ENCODE measurements at places on chromosomes 4 and X.

DNA sequence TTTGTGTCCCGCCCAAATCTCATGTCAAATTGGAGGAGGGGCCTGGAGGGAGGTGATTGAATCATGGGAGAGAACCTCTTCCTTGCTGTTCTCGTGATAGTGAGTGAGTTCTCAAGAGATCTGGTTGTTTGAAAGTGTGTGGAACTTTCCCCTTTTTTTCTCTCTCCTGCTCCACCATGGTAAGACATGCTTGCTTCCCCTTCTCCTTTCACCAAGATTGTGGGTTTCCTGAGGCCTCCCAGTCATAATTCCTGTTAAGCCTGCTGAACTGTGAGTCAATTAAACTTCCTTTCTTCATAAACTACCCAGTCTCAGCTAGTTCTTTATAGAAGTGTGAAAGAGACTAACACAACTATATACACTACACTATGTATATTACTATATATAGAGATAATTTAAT, 697.8 kb upstream of the HS3ST1 start:
- DNase-seq = peak; percentile 16

DNA sequence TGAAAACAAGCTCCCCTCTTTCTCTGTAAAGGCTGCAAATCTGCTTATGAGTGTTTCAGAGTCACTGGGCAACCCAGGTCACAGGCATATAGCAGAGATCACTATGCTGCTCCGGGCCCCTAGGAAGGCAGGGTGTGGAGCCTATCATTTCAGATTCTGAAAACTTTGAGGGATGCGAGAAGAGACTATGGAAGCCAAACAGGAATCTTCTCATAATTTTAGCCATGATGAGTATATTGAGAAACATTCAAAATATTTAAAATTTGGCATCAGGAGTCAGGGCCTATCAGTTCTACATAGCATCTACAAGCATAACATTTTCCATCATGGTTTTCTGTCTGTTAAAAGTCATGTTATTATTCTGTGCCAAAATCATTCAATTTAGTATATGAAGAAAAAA, 61.7 kb upstream of the ATXN3L start:
- no peak for DNase-seq

- no peak for DNase-seq
These were observed 40.6 kb upstream of the IQSEC2 start for GRCh38 chrX:53321943-53322497.

- DNase-seq = peak; percentile 5
These were observed 61.0 kb downstream of the HPRT1 start for GRCh38 chrX:134520860-134521390.

- DNase-seq = no peak
These were observed 44.0 kb upstream of the FBXW7 start for GRCh38 chr4:152579916-152580315.

- no peak for DNase-seq
These were observed 203.3 kb upstream of the JADE1 start for GRCh38 chr4:128606173-128606572.

DNA sequence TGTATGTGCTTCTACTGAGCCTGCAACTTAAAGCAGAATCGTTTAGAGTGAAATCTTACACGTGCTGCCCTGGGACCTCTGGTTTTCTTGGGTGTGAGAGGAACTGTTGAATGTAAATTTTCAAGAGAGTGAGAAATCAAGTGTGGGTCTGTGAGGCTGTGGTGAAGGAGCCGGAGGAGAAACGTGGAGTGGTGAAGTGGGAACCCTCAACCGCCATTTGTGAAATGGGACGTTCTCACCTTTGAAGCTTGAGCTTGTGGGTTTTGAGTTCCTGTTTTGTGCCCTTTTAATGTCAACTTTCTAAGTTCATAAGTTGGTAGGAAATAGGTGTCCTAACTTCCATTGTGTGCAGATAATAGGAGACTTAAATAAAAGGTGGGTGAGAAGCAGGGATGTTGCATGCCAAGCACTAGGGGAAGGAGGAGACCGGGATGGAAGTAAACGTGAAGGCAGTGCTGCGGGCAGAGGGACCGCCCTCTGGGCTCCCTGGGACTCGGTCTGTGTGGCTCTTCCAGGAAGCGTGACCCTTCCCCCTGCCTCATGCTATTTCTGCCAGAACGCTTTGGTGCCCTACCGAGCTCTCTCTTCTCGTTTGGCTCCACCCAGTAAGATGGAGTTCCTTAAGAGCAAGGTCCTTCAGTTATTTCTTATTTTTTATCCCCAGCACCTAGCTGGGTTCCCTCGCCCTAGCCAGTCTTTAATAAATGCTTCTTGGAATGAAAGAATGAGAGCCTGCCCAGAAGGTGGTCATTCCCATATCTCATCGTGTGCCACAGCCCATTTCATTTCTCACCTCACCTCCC, 56.0 kb downstream of the TMEM131L start:
- DNase-seq = no peak

- no peak for DNase-seq
These were observed 94.7 kb downstream of the EDA2R start for GRCh38 chrX:66544181-66544580.

GRCh38 chrX:106177982-106178321, 9.8 kb downstream of the PWWP3B start:
- no peak for DNase-seq

DNA sequence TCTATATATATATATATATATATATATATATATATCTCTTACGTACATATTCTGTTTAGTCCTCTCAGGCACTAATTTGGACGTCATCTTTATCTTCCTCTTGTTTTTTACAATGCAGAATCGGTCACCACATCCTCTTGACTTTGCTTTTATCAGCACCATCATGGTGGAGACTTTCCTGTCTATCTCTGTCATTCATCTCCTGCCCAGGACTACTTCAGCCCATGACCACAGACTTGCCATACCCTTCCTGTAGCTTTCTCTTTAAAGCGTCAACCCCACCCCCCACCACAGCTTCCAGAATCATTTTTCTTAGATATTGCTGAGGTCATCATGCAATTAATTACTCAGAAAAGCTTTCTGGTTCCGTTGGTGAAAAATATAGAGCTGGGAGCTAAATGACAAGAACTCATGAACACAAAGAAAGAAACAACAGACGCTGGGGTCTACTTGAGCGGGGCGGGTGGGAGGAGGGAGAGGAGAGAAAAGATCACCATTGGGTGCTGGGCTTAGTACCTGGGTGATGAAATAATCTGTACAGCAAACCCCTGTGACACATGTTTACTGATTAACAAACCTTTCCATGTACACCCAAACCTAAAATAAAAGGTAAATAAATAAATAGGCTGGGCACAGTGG, 30.5 kb upstream of the PRKX start:
- DNase-seq = no peak

- DNase-seq = no peak
These were observed 128.8 kb downstream of the SORBS2 start for GRCh38 chr4:185683222-185683621.

DNA sequence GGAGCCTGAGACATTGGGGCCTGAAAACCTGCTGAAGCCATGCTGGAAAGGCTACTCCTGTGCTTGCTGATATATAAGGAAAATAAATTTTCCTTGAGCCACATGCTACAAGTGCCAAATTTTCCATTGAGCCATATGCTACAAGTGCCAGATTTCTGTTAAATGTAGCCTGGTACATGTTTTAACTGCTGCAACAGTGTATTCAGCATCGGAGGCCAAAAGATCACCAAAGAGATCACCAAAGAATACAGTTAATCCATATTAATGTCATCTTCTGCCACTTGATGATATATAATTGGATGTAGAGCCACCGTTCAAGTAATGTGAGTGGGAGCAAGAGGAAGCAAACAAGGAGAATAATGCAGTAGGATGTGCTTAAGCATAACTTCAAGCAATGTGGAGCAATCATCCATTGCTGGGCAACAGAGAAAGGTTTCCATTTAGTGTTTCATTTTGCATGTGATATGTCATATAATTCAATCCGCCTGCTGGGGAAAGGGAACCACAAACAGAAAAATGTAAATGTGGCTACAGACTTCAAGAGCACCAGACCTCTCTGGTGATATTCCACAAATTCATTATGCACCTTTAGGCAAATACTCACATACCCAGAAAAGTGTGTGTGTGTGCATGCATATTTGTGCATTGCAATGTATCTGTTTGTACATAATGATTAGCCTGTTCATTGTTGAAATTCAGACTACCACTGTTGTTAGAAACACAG, 295.9 kb downstream of the KCNIP4 start:
- DNase-seq = no peak

DNA sequence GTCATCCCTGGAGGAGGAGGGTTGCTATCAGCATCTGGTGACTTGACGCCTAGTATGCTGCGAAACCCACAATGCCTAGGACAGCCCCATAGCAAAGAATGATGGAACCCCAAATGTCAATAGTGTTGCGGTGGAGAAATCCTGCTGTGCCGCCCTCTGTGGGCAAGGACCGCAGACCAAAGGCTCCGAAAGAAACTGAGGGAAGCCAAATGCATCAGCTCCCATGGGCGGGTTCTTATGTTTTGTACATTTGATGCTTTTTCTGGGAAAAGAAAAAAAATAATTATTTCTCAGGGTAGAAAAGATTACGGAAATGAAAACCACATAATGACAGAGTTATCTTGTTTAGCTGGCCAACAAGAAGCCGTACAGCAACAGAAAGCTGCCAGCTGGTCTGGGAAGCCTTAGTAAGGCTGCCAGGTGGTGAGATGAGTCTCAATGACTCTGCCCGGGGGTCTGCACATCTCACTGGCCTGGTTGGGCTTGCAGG, 95.0 kb upstream of the TBL1X start:
- no peak for DNase-seq

- DNase-seq = no peak
These were observed 231.1 kb upstream of the ANXA3 start for GRCh38 chr4:78320349-78320935.

- no peak for DNase-seq
These were observed 13.6 kb downstream of the JADE1 start for GRCh38 chr4:128823025-128823661.

DNA sequence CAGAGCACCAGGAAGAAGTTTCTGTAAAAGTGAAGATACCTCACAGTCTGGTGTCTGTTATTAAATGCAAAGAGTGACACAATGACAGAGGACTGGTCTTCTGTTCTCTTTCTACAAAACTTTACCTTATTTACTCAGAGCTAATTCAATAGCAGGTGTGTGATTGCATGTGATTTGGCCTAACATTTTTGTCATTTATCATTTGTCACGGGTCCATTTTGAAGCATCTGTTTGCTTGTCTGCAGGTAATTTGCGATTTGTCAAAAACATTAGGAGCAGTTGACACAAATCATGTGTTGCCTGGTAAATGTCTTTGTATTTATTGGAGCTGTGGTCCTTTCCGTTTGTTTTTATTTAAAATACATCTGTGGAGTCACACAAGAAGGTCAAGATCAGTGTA, 1232.4 kb downstream of the STIM2 start:
- no peak for DNase-seq

- no peak for DNase-seq
These were observed 119.7 kb downstream of the FRYL start for GRCh38 chr4:48660347-48660746.

GRCh38 chr4:184641451-184641850, 7.8 kb downstream of the CASP3 start:
- no peak for DNase-seq

- DNase-seq = no peak
These were observed 37.3 kb downstream of the RNF212 start for GRCh38 chr4:1075809-1076699.

GRCh38 chr4:174553031-174553430, 30.7 kb upstream of the HPGD start:
- DNase-seq = no peak

DNA sequence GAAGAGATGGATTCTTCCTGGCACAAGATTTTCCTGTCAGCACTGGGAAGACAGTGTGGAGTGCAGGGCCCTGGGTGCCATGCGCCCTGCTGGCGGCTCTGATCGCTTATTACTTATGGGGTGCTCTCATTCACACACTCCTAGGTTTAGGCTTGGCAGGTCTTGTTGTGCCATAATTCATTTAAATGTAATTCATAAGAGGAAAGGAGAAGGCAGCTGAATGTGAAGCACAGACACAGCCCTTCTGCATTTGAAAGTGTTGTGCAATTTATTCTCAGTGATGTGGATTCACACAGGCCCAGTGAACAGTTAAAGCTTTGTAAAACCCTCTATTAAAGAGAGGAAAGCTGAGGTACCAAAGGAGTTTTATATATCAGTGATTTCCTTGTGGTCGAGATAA, 249.7 kb downstream of the C4orf33 start:
- no peak for DNase-seq

DNA sequence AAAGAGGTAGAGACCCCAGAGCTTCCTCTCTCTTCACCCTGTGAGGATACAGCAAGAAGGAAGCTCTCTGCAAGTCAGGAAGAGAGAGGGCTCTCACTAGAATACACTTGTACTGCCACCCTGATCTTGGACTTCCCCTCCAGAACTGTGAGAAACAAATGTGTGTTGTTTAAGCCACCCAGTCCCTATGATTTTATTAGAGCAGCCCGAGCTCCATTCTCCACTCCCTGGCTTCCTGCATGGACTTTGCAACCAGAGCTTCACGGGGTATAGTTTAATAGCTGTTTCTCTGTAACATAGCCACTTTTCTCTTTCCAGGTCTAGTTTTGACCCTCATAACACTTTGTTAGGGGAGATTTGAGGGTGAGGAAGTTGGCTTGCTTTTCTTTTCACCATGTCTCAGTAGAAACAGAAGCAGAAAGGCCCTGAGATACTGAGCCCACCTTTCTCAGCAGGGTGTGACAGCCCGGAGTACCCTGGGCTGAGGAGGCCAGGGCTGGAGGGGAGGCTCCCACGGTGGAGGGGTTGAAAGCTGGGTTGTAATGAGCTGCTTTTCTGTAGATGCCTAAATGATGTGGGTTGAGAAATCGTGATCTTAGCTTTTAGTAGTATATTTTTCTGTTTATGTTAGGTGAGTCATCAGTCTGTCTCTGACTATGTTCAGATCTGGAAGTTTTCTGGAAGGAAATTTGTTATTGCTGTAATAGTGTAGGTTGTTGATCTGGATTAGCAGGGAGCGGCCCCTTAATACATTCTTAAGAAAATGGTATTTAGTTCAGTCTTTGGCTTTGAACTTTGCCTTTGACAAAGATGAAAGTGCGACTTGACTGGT, 118.6 kb downstream of the PTTG2 start:
- DNase-seq = peak; percentile 40

Data from globus pallidus (tissue), 1 donor.